ENCODE measurements at places on chromosomes 12 and 14.

GRCh38 chr14:75802486-75802885 lies 141.4 kb downstream of the TTLL5 start:
- DNase-seq, result no peak

- no peak for DNase-seq
These were observed 780.2 kb upstream of the TBX3 start for GRCh38 chr12:115464111-115464581.

- no peak for DNase-seq
These were observed 1.2 kb downstream of the PPM1H start for GRCh38 chr12:62933602-62934238.

- no peak for DNase-seq
These were observed 691 bp downstream of the SLC2A13 start for GRCh38 chr12:40105265-40105514.

DNA sequence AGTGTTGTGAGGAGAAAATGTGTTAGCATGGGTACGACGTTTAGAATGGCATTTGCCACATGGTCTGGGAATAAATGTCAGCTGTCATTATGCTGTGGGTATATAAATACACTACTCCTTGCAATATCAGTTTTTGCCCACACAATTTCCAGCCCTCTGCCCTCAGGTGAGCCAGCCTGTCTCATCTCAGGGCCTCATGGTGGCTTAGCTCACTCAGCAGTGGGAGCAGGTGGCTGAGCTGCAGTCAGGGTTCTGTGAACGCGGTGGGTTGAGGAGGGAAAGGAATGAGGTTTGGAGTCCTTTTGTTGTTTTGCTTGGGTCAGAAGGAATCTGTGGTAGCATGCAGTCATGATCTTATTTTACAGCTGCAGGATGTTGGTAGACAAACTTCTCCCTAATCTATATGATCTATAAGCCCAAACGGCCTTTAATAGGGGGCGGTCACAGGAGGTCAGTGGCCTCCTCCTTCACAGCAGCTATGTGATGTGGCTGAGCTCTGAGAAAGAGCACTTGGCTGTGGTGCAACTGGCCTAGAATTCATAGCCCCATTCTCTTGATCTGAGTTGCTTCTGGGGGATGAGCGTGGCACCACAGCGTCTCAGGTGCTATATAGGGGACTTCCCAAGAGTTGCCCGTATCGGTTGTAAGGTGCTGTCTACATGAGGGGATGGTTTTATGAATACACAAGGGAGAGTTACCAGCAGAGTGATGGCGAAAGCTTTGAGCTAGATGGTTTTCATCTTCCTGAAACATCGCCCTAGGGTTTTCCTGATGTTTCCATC lies 27.8 kb upstream of the KCNA5 start:
- DNase-seq, result no peak

DNA sequence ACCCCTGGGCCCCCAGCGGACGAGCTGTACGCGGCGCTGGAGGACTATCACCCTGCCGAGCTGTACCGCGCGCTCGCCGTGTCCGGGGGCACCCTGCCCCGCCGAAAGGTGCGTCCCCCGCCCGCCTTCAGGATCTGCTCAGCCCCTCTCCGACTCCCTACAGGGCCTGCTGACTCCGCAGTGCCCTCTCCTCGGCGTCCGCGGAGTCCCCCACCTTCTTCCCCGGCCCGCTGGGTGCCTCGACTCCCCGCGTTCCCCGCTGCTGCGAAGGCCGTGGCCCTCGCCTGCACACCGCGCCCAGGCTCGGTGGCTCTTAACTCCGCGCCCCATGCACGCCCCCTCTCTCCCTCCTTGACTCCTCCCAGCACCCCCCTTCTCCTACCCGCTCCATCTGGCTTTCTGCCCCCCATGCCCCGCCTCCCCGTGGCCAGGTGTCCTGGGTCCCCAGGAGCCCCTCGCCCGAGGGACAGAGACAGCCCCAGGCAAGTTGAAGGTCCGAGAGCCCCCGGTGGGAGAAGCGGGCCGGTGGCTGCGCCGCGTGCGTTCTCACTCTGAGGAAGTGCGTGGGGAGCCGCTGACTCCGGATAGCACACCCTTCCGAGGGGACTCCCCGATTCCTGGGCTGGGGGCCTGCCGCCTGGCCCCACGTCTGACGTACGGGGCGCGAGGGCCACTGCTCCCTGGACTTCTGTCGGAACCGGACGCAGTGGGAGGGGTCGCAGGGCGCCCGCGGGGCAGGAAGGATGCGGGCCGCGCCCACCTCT lies 594 bp downstream of the TAMALIN start:
- DNase-seq, result no peak

GRCh38 chr12:86777325-86777724 lies 521.1 kb upstream of the MGAT4C start:
- DNase-seq, result no peak

- DNase-seq, result no peak
These were observed 862.5 kb upstream of the USP15 start for GRCh38 chr12:61397668-61398067.

GRCh38 chr14:99468081-99468480 lies 12.6 kb downstream of the SETD3 start:
- no peak for DNase-seq

DNA sequence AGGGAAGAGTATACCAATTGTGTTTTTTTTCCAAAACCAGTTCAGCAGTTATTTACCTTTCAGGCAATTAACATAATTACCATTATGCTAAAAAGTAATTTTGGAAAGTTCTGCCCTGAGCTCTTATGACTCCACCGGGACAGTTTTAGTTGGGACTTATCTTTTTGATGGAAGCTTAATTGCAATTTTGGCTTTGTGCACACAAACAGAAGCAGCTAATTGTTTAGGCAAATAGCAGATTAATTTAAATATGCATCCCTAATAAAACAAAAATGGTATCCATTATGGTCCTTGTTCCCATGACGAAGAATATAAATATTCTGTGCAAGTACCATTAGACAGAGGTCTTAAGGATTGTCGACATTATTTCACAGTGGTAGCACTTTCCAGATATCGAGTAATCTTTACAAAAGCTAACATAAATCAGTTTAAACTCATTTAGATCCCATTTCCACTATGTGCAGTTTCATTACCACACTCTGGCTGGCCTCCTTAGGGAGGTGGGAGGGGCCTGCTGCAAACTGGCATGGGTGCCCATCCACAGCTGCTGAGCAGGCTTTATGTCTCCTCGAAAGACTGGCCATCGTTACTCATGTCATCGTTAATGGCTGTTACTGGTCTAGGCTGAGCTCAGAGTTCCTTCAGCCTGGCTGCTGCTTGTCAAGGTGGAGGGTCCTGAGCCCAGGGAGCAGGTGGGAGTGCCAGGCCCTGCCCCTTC lies 68.2 kb downstream of the FBXW8 start:
- no peak for DNase-seq

- no peak for DNase-seq
These were observed 6.9 kb upstream of the MED13L start for GRCh38 chr12:116284396-116284795.

- no peak for DNase-seq
These were observed 7.3 kb downstream of the MSI1 start for GRCh38 chr12:120361506-120362208.

DNA sequence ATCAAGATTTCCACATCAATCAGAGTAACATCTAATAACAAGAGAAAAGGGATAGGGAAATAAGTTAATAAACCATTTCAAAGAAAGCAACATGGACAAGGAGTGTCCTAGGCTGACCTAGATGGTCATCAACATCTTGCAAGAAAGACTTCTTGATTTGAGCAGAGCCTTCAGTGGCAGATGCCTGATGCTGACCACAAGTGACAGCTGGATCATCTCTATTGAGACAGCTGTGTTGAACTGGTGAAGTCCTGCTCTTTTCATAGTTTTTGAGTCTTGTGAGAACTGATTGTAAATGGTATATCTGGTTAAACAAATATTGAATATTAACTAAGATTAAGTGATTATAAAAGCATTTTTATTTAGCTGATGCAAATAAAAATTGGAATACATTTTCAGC lies 1083.6 kb upstream of the LRFN5 start:
- no peak for DNase-seq

- no peak for DNase-seq
These were observed 291.4 kb downstream of the PCNX1 start for GRCh38 chr14:71198687-71199086.

- no peak for DNase-seq
These were observed 243.0 kb upstream of the TMTC1 start for GRCh38 chr12:30026621-30027234.

- no peak for DNase-seq
These were observed 191.6 kb downstream of the DUSP6 start for GRCh38 chr12:89160716-89161123.

DNA sequence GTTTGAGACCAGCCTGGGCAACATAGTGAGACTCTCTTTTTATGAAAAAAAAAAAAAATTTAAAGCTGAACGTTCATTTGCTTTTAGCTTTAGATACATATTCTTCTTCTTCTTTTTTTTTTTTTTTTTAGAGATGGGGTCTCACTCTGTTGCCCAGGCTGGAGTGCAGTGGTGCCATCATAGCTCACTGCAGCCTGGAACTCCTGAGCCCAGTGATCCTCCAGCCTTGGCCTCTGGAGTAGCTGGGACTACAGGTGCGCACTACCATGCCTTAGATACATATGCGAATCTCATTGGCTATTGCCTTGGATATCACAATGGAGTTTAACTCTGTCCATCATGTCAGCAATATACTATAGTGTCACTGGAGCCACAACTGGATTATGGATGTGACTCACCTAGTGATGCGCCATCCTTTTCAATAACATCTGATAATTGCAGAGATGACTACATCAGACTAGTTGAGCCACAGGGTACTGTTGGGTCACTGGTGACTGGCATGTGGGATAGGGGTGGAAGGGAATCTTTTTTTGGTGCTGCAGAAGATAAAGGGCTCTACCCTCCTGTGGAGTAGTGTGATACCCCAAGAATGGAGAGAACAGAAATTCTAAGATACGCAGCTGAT lies 2.7 kb upstream of the ADIPOR2 start:
- DNase-seq, result no peak

- DNase-seq, result no peak
These were observed 215.5 kb downstream of the PIK3C2G start for GRCh38 chr12:18476861-18477260.

GRCh38 chr12:3078086-3078820 lies 1.1 kb downstream of the TSPAN9 start:
- no peak for DNase-seq

DNA sequence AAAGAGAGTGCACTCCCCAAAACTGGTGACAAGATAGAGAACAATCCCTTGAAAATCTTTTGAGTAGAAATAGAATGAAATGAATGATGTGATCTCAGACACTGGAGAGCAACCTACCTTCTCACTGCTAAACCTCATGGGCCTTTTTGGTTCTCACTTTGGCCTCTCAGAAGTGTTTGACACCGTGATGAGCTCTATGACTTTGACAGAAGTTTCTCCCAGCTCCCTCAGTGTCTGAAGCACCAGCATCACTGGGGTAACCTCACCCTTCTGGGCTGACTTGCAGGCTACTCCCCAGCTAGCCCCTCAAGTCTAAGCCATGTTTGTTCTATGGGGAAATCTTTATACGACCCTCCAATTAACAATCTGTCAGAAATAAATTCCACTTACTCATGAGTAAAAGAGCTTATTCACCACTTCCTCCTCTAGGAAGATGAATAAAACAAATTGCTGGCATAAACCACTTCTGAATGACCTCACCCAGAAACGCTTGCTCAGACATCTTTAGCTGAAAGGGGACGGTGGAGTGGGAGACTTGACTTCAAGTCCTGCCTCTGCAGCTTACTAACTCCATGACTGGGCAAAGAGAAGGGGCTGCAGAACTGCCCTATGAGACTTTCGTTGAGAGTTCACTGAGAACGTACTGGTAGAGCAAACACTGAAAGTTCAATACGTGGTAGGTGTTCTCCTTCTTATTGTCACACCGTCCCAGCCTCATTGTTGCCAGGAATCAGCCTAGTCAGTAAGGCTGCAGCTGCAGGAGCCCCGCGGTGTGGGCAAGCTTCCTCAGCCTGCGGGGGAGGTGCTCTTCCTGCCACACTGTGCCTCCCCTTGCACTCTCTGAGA lies 46.5 kb downstream of the ST8SIA1 start:
- DNase-seq, result no peak

- DNase-seq, result no peak
These were observed 40.5 kb upstream of the CLMN start for GRCh38 chr14:95359994-95360826.

GRCh38 chr14:102479777-102480176 lies 29.8 kb downstream of the ANKRD9 start:
- no peak for DNase-seq

DNA sequence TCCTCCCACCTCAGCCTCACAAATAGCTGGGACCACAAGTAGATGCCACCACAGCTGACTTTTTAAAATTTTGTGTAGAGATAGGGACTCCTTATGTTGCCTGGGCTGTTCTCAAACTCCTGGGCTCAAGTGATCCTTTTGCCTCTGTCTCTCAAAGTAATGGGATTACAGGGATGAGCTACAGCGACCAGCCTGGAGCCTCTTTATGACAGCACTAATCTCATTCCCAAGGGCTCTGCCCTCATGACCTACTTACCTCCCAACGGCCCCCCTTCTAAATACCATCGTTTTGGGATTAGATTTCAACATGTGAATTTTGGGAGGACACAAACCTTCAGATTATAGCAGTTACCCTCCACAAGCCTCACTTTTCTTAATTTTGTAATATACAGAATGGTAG lies 150.6 kb upstream of the FUT8 start:
- no peak for DNase-seq

GRCh38 chr12:90102957-90103652 lies 394.5 kb upstream of the ATP2B1 start:
- DNase-seq, result no peak

DNA sequence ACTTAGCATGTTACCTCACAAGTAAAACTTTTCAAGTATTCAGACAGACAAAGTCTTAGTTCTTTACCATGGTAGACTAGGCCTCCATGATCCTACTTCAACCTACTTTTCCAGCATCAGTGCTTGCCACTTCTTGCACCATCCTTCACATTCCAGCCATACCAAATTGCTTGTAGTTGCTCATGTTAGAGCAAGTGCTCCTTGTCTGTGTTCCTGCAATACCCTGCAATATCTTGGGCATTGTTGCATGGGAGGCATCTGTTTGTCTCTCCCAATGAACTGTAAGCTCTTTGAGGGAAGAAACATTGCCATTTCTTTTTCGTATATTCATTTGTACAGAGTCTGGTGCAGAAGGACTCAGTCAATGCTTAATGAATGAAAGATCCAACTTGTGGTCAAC lies 78.0 kb downstream of the SRGAP1 start:
- no peak for DNase-seq

GRCh38 chr12:86376052-86376451 lies 119.9 kb upstream of the MGAT4C start:
- DNase-seq, result no peak

DNA sequence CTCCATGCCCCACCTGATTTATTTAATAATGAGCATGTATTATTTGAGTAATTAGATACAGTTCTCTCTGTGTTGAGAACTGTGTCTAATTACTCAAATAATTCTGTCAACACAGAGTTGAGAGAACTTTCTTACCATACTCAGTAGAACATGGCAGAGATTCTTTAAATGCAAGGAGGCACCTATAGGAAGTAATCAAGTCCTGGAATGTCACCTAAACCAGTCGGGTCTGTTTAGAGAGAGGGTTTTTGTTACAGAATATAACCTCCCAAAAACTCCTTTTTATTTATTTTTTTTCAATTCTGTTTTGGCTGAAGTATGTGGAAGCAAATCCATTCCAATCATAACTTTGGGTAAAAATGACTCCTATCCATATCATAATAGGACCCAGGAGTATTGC lies 37.5 kb upstream of the CIT start:
- DNase-seq, result no peak

- DNase-seq, result no peak
These were observed 76.9 kb upstream of the ANO4 start for GRCh38 chr12:100717733-100718067.

GRCh38 chr12:121443193-121443870 lies 43.4 kb downstream of the RNF34 start:
- peak; percentile 98 for DNase-seq

- no peak for DNase-seq
These were observed 49.2 kb downstream of the TSHR start for GRCh38 chr14:81004575-81004974.

All from 8988T (cell line).